DND-41 (cell line): ENCODE measurements at places on chromosomes 4 and X.

GRCh38 chr4:151029537-151029936 lies 14.5 kb upstream of the LRBA start:
- no peak for DNase-seq

- peak; percentile 8 for DNase-seq
Measured at GRCh38 chrX:17689971-17690409, 47.3 kb upstream of the SCML1 start.

DNA sequence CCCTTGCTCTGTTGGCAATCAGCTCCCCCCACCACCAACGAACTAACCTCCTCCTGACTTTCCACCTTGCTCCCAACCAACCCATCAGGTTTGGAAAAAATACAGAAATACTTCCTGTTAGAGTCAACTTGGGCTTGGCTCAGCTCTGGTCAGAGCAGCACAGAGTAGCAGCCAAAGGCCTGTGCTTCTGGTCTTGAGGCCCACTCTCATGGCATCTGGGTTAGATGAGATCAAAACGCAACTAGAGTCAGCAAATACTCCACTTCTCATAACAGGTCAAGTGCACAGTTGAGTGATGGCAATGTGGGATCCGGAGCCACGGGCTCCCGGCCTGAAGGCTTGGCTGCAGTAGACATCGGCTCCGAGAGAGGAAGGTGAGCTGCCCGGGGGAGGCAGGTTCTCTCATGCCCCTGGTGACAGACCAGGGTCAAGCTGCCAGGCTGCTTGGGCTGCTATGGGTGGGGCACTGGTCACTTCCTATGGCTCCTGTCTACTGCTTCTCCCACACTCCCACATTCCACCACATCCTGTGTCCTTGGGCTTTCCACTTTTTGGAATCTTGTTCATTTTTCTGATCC lies 34.8 kb downstream of the ZNF185 start:
- no peak for DNase-seq

DNA sequence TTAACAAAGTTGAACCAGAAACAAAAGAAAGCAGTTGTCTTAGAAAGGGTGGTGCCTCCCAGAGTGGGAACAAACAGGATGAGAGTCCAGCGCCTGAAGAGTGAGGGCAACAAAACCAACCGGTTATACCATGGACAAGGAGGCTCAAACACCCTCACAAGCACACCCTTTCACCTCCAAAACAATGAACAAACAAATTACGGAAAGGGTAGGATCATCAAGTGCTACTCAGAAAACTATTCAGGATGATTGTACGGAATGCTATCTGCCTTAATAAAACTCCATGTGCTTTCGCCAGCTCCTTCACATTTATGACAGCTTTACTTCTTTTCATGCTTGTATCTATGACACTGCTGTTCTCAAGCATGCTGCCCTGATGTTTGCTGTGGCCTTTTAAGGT lies 26.8 kb downstream of the SLC39A8 start:
- DNase-seq = no peak
